ENCODE measurements at places on chromosomes 16 and 17.

DNA sequence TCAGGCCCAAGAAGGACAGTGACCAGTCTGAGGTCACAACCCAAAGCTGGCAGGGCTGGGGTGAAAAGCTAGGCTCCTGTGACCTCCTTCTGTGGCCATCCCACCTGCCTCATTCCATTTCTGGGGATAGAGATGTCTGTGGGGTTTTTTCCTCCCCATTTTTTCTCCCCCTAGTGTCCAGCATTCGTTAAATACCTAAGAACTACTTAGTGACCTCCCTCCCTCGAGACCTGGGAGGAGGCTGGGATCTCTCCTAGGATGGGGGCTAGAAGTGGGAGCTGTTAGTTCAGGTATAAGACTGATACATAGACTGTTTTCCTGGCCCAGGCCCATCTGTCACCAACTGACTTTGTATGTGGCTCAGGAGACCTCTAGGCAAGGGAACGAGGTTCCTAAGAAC lies 20.5 kb upstream of the STAC2 start:
- DNase-seq, result no peak

DNA sequence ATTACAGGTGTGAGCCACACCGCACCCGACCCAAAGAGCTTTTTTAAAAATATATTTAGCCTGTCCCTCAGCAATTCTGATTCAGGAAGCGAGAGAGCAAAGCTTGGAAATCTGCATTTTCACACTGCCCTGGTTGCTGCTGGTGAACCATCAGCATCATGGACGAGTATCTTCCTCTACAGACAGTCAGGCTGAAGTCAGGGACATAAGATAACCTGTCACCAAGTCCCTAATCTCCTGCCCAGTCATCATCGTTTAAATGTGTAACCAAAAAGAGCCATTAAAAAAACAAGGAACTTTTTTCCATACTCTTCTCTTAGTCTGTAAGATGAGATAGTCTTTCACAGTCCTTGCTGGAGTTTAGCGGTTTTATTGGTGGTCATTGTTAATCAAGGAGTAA lies 6.7 kb downstream of the PMM2 start:
- DNase-seq, result no peak

GRCh38 chr16:65895906-65896305 lies 470.6 kb upstream of the CDH5 start:
- DNase-seq, result no peak

DNA sequence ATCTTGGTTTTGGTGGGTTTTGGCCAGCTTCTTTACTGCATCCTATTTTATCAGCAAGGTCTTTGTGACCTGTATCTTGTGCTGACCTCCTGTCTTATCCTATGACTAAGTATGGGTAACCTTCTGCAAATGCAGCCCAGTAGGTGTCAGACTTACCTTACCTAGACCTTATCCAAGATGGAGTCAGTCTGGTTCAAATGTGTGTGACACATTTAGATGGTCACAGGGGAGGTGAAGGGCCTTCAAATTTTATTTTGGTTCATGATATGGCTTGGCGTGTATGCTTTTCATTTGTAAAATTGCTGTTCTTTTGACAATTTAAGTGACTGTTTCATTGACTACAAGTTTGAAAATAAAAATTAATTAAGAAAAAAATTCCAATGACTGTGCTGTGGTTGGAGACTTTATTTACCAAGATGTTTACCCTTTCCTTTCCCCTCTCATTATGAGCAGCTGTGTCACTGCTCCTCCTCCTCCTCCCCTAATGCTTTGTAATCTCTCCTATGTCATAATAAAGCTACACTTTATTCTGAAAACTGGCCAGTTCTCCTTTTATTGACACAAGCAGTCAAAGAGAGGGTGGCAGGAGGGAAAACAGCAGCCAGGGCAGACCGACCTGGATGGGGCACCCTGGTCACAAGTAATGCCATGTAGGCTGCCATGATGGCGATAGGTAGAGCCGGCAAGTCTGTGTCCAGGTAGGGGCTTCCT lies 49.4 kb downstream of the TNFRSF13B start:
- DNase-seq, result no peak

GRCh38 chr16:77748421-77749005 lies 26.2 kb downstream of the NUDT7 start:
- no peak for DNase-seq

DNA sequence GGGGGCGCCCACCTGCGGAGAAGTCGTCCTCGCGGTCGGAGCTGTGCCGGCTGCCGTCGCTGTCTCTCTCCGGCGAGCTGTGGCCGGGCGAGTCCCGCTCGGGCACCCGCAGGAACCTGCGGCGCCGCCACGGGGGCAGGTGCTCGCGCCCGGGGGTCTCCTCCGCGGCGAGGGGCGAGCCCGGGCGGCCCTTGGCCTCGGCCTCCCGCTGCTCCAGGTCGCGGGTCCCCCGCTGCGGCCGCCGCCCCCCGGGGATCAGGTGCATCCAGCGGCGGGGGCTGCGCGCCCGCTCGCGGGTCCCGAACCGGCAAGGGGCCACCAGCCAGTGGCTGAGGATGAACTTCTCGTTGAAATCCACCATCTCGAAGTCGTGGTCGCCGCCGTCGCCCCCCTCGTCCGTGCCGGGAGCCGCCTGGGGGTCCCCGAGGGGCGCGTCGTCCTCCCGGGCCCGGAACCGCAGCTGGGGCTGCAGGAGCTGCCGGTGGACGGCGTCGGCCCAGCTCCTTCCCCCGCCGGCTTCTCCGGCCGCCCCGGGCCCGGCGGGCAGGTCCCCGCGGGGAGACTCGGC lies 41.4 kb upstream of the BHLHA9 start:
- no peak for DNase-seq

GRCh38 chr17:49397586-49397985 lies 17.1 kb downstream of the PHB1 start:
- DNase-seq, result no peak

DNA sequence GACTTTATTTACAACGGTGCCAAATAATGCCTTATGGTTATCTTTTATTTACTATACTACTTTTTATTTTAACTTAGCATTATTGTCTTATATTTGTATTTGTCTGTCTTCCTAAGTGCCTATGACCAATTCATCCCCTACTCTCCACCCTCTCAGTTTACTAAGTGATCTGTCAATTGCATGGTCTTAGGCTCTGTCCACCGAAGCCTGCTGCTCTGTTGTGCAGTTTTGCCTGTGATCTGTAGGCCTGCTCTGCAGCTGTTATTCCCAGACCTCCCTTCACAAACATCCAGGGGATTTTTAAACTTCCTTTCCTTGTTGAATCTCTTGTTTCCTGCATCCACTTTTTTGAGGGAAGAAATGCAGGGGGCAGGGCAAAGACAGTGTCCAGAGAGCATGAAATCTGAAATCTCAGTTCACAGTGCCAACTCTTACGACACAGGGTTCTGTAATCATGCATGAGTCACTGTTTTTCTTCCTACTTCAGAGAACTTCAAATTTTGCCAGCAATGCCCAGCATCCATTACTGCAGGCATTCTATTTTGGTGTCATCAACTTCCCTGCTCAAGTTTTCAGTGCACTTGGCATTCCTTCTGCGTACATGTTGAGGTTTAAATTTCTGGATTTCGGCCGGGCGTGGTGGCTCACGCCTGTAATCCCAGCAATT lies 11.4 kb downstream of the SLFN5 start:
- DNase-seq, result no peak

- no peak for DNase-seq
These were observed 38.9 kb upstream of the NDRG4 start for GRCh38 chr16:58461056-58461455.

- DNase-seq, result no peak
These were observed 18.6 kb downstream of the GAN start for GRCh38 chr16:81333356-81333755.

GRCh38 chr17:32486701-32487472 lies at the start of gene CDK5R1:
Gene CDK5R1, plus strand, starts transcription at chr17:32486993. Its CDS starts 628 bp downstream, at chr17:32487621.
- no peak for DNase-seq

DNA sequence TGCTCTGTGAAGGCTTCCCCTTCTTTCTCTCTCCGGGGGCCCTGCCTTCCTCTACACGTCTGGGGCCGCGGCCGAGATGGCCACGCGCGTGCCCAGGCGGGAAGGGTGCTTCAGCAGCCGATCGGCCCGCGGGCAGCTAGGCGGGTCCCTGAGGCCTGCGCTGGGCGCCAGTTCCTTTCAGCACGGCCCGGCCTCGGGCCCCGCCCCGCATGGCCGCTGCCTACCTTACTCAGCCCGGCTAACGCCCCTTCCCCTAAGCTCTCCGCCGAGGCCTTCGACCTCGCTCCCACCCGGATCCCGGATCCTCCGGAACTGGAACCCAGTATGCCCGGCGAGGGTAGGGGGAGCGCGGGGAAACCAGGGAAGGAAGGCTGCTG lies 335 bp downstream of the TMEM11 start:
- DNase-seq, result no peak

DNA sequence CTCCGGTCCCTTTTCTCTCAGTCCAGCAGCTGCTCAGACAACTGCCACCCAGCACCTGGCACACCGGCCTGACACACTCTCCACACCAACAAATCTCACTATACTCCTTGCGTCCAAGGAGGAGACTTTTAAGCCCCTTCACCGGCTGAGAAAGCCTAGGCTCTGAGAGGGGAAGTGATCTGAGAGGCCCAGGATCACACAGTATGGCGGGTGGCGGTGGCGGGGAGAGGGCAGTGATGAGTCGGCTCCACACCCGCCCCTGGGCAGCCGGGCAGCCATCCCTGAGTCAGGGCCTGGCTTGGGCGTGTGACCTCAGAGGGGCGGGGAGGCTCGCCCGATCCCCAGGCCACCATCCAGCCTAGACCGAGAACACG lies 569 bp downstream of the FLII start:
- peak; percentile 28 for DNase-seq

- no peak for DNase-seq
These were observed 154.0 kb downstream of the SEC14L1 start for GRCh38 chr17:77294761-77295160.

- DNase-seq, result no peak
These were observed 12.9 kb downstream of the CIITA start for GRCh38 chr16:10889855-10890254.

- DNase-seq, result no peak
These were observed 321.7 kb downstream of the C16orf95 start for GRCh38 chr16:86995456-86995855.

DNA sequence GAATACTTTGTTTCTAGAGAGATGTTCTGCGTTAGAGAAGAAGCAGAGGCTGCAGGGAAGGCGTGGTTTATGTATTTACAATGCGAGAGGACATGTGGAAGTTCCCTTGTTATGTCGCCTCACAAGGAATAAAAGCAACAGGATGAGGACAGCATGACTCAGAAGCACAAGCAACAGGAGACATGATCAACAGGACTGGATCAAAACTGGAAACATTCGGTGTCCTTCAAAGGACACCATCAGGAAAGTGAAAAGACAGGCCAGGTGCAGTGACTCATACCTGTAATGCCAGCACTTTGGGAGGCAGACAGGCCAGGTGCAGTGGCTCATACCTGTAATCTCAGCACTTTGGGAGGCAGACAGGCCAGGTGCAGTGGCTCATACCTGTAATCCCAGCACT lies 52.6 kb downstream of the CCDC57 start:
- no peak for DNase-seq

- no peak for DNase-seq
These were observed 201.1 kb downstream of the FTO start for GRCh38 chr16:53905028-53905427.

DNA sequence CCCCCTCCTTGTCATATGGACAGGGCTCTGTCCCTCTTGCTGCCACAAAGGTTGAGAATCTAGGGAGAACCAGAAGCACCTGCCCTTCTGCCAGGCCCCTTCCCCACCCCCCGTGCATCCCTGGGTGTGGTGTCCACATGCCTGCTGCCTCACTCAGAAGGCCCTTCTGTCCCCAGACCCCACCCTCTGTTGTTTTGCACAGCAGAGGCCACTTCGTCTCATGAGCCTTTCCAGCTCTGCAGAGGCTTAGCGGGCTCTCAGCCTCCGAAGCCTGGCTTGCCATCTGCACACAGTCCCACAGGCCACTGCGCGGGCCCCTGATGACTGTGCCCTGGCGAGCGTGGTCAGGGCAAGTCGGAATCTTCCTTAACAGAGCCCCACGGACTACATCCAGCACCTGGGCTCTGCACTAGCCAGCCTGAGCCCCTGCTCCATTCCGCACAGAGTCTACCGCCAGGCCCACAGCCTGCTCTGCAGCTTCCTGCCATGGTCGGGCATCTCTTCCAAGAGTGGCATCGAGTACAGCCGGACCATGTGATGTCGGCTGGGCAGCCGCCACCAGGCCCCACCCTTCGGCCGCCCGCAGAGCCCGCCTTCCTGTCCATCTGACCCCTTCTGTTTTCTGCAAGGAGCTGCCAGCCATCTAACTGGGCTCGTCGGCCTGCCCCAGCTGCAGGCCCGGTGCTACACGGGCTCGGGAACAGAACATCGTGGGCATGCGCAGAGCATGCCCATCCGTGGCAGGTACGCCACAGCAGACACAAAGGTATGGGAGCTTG lies 10.8 kb downstream of the C16orf90 start:
- DNase-seq, result no peak

DNA sequence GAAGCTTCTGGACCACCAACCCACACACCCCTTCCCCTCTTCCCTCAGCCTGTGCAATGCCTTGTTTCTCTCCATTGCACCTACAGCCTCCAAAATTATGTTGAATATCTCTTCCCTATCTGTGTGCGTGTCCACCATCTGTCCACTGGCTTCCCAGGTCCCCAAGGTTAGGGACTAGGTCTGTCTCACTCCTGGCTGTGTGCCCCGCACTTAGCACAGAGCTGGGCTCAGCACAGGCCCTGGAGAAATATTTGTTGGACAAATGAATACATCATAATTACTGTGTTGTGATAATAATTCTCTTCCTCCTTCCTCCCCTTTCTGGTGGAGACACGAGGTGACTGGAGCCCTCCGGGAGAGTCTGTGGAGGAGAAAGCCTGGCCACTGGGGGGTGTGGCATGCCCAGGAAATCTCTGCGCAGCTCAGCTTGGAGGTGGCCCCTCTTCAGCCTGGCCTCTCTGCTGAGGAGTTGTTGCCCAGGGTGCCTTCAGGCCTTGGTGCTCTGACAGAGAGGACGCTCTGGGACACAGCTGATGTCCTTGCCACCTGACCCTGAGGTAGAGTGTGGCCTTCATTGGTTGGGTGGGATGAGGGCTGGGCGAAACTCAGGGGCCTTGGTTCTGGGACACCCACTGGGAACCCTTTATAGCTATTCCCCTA lies 3.3 kb upstream of the BRD7 start:
- no peak for DNase-seq

GRCh38 chr16:78926723-78927210 lies 673.8 kb downstream of the MAF start:
- DNase-seq, result no peak

GRCh38 chr16:86897486-86897885 lies 319.1 kb downstream of the FOXL1 start:
- DNase-seq, result no peak

GRCh38 chr17:43591779-43592562 lies 45.8 kb upstream of the ETV4 start:
- no peak for DNase-seq

- DNase-seq, result no peak
These were observed 324.6 kb downstream of the C16orf95 start for GRCh38 chr16:86992587-86992986.

DNA sequence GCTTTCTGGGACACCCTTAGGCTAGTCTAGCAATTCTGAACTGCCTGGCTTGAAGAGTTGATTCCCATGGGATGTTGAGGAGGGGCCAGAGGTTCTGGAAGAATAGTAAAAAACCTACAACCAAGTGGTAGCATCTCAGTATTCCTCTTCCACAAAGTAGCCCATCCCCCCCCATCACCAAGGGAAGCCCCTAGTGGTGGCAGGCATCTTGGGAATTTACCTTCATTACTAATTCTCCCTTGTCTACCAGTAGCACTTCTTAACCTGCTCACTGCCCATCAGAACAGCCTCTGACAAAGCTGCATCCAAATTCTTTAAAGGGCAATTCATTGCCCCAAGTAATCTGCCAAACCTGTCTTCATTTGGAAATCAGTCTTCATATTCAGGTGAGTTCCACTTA lies 12.8 kb upstream of the RAB11FIP4 start:
- no peak for DNase-seq

- DNase-seq, result no peak
These were observed 9.7 kb upstream of the HOXB2 start for GRCh38 chr17:48554412-48555257.

Measured in activated CD8-positive, alpha-beta memory T cell treated with anti-CD3 and anti-CD28 coated beads for 1 hour (primary cell).